ENCODE measurements at places on chromosomes 4 and X. TPM values are rescaled to one million over a fixed set of nuclear protein-coding genes. Genes with fewer than 3 reads are reported as not detected.

UGT2A3 gene
- not detected for total RNA-seq

C4orf51 gene
- not detected for total RNA-seq

RAB33A gene
- total RNA-seq, result 0.69 TPM

DTHD1 gene
- 0.58 TPM for total RNA-seq

DNAAF6 gene
- not detected for total RNA-seq

Data from aorta (tissue), 5 donors.